ENCODE measurements at places on chromosomes 12 and 14.

- DNase-seq = no peak
Observed at GRCh38 chr12:108559007-108559655, 1.8 kb downstream of the SART3 start.

GRCh38 chr14:51972566-51972965 lies 16.8 kb upstream of the RTRAF start:
- DNase-seq = no peak

DNA sequence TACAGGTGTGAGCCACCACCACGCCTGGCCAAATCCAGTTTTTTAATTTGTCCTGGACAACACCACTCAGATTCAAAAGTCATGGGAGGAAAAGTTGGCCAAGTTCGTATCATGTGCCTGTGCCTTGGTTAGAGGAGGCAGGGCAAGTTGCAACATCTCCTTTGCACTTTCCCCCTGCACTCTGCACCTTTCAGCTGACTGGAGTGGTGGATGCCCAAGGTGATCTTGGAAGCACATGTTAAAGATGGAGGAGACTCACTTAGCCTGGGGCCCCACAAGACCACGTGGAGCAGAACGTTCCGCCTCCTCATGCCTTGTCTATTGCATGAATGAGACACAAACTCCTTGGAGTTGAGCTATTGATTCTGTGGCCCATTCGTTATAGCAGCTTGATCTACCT lies 82.1 kb upstream of the FZD10 start:
- DNase-seq = no peak

DNA sequence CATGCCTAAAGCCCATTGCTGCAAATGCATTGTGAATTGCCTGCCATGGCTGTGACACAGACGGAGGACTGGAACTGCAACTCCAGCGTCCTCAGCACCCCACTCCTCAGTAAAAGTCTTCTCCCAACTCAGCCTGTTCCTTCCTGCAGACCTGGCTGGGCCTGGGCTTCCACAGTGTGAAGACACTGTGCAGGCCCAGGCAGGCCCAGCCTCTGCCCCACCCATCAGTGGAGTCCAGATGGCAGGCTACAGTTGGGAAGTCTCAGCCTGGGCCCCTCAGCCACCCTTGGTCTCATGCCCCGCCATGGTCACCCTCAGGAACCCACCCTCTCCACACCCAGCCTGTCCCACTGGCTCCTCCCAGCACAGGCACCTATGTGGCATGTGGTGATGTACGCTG lies 22.0 kb downstream of the VSX2 start:
- no peak for DNase-seq

DNA sequence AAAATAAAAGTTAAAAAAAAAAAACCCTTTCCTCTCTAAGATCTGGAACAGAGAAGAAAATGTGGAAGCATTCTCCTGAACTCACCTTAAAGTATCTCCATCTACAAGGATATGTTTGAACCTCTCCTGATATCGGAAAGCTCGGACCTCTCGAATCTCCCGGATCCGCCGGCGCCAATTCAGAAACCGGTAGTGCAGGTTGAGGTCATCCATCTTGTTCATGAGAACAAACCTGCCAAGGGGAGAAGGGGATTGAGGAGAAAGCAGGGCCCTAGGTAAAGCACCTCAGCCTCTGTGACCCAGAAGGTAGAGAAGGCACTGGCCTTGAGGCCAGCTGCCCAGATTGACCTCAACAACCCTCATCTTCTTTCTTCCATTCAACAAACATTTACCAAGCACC lies 2.2 kb downstream of the SPRYD3 start:
- DNase-seq = no peak

DNA sequence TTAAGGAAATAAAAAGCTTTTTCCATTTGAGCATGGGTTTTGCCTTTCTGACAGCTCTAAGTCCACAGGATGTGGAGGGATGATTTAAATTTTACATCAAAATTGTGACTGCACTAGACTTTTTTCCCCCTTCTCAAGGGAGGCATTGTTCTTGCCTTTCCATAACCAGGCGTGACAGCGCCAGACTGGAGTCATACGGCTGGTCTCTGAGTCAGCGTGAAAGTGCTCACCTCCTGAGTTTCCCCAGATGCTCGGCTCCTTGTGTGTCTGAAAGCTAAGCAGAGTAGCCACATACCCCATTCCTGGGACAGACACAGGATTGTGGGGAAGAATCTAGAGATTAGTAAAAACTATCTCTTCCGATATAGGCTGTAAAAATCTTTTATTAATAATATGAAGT lies 43.1 kb downstream of the SOX5 start:
- DNase-seq = no peak

- no peak for DNase-seq
Observed at GRCh38 chr12:86134561-86134960, 121.6 kb downstream of the MGAT4C start.

DNA sequence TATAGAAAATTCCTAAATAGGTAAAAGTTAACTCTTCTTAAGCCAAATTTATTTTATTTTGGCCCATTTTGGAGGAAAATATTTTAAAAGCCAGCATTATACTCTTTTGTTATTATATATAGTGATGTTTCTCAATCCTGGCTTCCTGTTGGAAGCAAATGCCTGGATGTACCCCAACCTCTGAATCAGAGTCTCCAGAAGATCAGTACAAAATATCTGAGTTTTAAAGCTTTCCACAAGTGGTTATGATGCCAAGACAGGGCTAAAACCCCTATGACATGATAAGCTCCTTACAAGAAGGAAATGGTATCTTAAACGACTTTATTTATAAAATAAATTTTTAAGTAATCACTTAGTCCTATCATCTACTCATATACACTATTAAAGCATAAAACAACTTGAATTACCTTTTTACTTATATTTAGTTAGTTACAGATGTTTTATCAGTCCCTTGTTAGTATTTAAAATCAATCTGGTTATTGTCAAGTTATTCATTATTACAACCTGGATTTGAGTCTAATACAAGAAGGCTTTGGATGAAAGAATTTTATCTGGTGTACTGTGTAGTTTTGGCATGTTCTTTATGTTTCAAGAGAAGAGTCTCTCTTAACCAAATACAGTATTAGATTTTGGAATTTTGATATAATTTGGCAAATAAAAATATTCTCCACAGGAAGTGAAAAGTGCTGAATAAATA lies 238.1 kb downstream of the SLC2A13 start:
- DNase-seq = no peak

- DNase-seq = no peak
Observed at GRCh38 chr12:132388379-132389015, 59.1 kb upstream of the GALNT9 start.

- no peak for DNase-seq
Observed at GRCh38 chr12:45208604-45209487, 7.0 kb upstream of the ANO6 start.

- no peak for DNase-seq
Observed at GRCh38 chr12:109116611-109116949, 193 bp downstream of the ACACB start.

DNA sequence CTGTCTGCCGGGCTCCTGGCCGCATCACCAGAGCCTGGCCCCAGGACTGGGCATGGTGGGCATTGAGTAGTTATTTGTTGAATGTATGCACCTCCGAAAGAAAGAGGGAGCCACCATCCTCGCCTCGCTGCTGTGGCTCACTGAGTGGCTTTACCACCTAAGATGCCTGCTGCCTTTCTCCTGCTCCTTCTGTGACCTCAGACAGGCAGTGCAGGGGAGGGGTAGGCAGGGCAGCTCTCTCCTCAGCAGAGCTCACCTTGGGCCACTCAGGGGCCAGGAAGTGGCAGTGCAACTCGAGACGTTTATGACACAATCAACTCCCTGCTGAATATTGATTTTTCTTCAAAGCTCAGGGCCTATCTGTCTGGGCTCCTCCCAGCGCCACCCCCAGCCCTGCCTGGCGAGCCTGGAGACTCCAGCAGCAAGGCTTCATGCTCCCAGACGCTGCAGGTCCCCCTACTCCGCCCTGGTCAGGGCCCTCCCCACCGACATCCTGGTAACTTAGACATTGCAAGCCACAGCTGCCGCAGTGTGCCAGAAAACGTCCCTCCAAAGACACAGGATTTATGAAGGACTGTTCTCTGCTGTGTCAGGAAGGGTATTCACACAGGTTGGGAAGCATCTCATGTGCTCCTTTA lies 84.3 kb upstream of the DIO3 start:
- no peak for DNase-seq

- DNase-seq = no peak
Observed at GRCh38 chr12:12665194-12665593, 30.8 kb downstream of the GPR19 start.

- no peak for DNase-seq
Observed at GRCh38 chr14:77177702-77178101, 3.9 kb upstream of the TMEM63C start.

- no peak for DNase-seq
Observed at GRCh38 chr12:43214166-43214565, 337.8 kb downstream of the ADAMTS20 start.

GRCh38 chr12:122203301-122204166 lies at the start of gene B3GNT4:
Gene B3GNT4, plus strand, starts transcription at chr12:122203709. Its CDS starts 910 bp downstream, at chr12:122204619.
- peak; percentile 42 for DNase-seq

DNA sequence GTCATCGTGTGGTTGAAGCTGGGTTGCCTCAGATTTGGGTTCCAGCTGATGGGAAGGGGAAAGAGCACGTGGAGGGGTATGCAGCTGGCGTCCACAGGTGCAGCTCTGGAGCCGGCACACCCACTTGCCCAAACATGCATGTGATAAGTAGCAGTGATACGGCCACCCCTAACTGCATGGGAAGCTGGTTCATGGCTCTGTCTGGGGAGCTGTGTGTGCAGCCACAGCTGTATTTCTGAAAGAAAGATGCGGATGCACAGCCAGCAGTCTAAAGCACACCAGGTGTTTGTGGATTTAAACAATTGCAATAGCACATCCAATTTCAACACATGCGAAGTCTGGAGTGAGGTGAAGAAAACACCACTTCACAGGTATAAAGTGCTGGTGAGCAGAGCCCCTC lies 181.4 kb downstream of the EFCAB11 start:
- DNase-seq = no peak

- DNase-seq = no peak
Observed at GRCh38 chr12:53601296-53601847, 24.8 kb downstream of the ATF7 start.

- DNase-seq = no peak
Observed at GRCh38 chr12:9379023-9379742, 171.0 kb upstream of the PZP start.

GRCh38 chr14:99011385-99011784 lies 260.6 kb downstream of the BCL11B start:
- DNase-seq = no peak

DNA sequence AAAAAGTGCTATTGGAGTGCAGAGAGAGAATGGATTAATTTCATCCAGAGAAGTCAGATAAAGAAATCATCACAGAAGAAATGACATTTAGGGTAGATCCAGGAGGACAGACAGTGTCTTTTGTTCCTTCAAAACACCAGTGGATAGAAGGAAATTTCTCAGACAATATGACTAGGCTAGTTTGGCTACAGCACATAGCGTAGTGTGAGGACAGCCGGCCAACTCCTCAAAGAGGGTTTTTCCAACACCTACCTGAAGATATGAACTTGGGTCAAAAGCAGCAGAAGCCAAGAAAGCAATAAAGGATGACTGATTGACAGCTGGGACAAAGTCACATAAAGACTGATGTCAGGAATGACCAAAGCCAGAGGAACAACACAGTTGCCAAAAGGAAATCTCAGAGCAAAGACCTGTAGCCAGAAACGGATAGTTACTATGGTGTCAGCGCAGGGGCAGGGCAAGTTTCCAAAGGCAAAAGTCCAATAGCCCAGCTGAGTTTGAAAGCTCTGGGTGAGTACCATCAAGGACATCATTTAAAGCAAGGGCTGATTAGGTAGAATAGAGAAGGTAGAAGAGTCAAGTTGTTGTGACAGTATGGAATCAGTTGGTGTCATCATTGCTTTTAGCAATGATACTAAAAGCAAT lies 58.7 kb upstream of the PDE3A start:
- no peak for DNase-seq

- no peak for DNase-seq
Observed at GRCh38 chr12:47267571-47267970, 187.8 kb upstream of the AMIGO2 start.

GRCh38 chr12:128991716-128992115 lies 138.4 kb downstream of the GLT1D1 start:
- DNase-seq = no peak

DNA sequence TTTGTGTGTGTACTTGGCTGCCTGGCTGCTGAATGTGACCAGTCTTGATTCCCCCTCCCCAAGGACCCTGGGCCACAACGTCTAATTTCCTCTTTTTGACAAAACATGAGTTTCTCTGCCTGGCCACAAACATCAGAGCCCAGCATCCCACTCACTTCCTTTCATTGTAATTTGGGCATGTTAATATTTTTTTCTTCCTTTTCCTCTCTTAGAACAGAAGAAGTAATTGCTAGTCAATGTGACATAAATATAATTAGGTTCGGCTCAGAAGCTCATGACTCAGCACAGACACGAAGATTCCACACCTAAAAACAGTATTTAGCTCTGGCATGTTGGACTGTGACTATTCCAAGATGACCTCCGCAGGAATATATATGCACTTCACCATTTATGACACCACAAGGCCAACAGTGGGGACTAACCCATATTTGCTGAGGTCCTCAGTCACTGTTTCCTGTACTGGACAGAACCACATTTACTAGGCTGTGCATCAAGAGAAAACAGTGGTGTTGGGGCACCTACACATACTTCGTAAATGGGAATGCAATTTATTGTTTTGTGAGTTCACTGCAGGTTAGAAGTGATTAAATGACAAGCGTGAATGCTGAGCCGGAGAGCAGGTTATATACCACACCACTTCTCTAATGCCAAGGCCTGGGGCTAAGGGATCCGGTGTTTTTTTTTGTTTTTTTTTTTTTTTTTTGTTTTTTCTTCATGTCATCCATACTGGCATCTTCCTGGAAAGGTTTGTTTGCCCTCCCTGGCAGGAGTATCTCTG lies 4.2 kb downstream of the GSG1 start:
- DNase-seq = no peak

DNA sequence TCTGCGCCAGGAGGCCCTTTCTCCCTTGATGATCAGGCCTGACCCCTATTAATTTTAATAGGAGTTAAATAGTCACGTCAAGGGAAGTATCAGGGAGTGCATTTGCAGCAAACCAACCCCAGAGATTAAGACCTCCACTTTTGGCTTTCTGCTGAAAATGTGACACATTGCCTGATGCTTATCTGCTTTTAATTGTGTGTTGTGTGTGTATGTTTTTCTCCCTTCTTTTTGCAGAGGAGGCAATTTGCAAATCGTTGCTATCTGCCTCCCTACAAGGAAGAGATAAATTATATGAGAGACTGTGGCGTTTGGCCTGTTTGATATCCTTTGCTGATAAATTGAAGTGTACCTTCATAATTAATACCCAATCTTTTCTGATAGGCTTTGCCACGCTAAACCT lies 822.9 kb downstream of the VRK1 start:
- no peak for DNase-seq

DNA sequence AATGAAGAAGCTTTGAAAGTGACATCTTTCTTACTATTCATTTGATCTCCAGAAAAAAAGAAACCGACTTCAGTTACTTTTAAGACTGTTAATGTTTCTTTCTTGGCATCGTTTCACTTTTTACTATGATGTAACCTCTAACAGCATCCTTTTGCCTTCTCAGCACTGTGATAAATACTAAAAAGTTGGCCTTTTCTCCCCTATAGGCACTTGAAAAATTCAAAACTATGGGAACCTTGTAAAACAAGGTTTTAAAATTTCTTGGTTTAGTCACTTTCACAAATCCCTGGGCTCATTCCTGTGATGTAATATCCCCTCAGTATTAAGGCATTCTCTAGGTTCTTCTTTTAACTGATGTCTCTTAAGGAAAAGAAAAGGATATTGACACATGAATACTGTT lies 281.8 kb downstream of the EGLN3 start:
- no peak for DNase-seq

GRCh38 chr14:43410631-43411030 lies 1096.5 kb downstream of the FSCB start:
- no peak for DNase-seq
